Occipital lobe (tissue), 3 donors: ENCODE measurements at places on chromosomes 5 and 9.

DNA sequence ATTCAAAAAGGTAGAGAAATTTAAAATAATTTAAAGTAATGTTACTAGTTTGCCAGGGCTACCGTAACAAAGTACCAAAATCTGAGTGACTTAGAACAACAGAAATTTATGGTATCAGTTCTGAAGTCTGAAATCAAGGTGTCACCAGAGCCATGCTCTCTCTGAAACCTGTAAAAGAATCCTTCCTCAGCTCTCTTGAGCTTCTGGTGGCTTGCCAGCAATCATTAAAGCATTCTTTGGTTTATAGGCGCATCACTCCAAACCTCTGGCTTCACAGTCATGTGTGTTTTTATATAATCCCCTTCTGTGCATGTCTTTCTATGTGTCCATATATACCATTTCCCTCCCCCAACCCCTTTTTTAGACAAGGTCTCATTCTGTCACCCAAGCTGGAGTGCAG lies 220.3 kb downstream of the COX7C start:
- no peak for DNase-seq

DNA sequence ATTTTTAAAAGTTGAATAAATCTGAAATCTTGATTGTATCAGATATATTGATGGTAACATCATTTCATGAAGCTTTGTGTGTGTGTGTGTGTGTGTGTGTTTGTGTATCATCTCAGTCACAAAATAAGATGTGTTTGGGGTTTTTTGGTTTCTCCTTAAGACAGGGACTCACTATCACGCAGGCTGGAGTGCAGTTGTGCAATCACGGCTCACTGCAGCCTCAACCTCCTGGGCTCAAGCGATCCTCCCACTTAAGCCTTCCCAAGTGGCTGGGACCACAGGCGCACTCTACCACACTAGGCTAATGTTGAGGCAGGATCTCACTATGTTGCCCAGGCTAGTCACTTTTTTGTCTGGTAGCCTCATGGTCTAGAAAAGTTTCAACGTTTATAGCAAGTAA lies 83.4 kb upstream of the DMRT1 start:
- DNase-seq, result no peak

DNA sequence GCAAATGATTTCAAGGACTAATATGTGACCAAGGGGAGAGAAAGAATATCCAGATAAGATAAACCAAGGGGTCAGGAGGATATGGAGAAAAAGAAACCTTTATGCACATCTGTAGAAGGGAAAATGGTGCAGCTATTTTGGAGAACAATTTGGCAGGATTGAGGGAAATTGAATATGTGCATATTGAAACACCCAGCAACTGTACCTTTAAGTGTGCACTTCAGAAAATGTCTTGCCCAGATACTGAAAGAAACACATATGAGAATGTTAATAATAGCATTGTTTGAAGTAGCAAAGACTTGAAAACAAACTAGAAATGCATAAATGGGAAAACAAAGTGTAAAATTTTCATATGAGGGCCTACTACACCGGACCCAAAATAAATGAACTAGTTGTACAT lies 599.6 kb downstream of the PSAT1 start:
- no peak for DNase-seq

- no peak for DNase-seq
Observed at GRCh38 chr9:75230469-75230868, 142.2 kb downstream of the OSTF1 start.

GRCh38 chr5:157750320-157750719 lies 6.8 kb downstream of the LSM11 start:
- DNase-seq, result no peak
